NCI-H524 treated with DMSO at 0.1 percent for 48 hours (cell line): ENCODE measurements at places on chromosomes 12 and 14.

- peak; percentile 55 for DNase-seq
Measured at GRCh38 chr14:79418649-79419415, 792.5 kb downstream of the DIO2 start.

GRCh38 chr14:68109132-68109900 is 289.7 kb downstream of the RAD51B start:
- DNase-seq, result no peak

- DNase-seq, result peak; percentile 79
Measured at GRCh38 chr12:57452181-57452936, 2.7 kb upstream of the INHBE start.

GRCh38 chr12:33383503-33383902 is 56.1 kb downstream of the SYT10 start:
- DNase-seq, result no peak

GRCh38 chr14:68636597-68636996 is 156.3 kb downstream of the ZFP36L1 start:
- DNase-seq, result no peak

GRCh38 chr12:46153268-46153872 is 115.5 kb downstream of the SLC38A1 start:
- no peak for DNase-seq

GRCh38 chr14:90005939-90006530 is 50.3 kb downstream of the TDP1 start:
- no peak for DNase-seq

DNA sequence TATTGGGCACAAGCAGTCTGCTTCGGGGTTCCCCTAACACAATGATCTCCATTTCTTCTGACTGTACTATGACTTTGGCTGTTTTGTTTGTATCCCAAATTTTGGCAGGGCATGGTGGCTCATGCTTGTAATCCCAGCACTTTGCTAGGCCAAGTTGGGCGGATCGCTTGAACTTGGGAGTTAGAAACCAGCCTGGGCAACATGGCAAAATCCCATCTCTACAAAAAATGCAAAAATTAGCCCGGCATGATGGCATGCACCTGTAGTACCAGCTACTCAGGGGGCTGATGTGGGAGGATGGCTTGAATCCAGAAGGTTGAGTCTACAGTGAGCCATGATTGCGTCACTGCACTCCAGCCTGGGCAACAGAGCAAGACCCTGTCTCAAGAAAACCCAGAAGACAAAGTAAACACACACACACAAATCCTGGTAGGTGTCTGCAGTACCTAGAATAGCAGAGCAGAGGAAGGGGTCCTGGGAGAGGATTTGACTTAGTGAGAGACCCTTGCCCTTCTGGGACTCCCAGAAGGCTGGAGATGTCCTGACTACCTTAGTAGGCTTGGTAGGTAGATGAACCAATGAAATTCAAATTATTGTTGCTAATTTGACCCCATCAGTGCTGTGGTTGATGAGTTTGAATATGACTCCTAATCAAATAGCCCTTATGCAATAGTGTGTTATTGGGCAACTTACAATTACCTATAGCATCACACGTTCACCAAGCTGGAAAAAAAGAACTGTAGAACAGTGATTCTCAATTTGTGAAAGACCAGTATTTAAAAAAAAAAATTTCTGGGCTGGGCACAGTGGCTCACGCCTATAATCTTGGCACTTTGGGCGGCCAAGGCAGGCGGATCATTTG is 6.8 kb upstream of the AEBP2 start:
- no peak for DNase-seq

DNA sequence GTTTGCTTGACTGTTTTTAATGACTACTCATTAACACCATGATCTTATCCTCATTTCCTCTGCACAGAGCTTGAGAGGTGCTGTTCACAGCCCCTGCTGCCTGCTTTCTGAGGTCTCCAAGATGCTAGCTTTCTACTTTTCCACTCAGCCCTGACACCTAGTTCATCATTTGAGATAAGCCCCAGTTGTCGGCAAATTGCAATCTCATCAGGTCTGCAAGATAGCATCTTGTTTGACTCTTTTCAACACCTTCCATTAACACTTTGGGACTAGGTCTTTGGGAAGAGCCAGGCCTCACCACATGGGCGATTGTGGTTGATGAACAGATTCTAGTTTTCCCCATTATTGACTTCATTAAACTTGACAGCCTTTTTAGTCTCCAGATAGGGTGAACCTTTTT is 904.8 kb downstream of the DIO2 start:
- DNase-seq, result no peak

DNA sequence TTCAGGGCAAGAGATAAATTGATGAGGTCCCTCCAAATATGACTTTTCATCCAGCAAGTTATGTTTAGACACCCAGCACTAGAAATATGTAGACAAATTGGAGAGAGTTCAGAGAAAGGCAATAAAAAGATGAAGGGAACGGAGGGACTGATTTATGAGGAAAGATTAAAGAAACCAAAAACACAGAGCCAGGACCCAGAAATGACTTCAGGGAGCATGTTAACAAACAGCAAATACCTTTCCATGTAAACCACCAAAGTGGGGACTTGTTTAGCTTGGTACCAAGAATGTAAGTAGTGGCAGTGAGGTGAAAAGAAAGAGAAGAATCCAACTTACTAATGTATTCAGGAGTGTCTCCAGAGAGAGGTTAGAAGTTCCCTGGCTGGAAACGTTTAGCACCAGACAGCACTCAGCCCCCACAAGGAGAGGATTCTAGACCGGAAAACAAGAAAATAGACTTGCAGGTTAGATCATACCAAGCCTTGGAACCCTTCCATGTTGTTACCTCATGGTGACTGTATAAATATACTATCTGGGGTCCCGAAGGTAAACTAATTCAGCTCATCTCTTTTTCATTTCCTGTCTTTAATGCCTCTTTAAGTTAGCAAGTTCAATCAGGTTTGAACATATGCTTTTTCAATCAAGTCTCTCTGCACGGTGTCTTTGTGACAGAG is 79.2 kb downstream of the TBC1D30 start:
- no peak for DNase-seq
